ENCODE measurements at places on chromosomes 16 and 17.

GRCh38 chr17:80679816-80680215, 135.2 kb downstream of the RPTOR start:
- DNase-seq: no peak

GRCh38 chr16:88541831-88542616, 28.2 kb upstream of the ZC3H18 start:
- no peak for DNase-seq

DNA sequence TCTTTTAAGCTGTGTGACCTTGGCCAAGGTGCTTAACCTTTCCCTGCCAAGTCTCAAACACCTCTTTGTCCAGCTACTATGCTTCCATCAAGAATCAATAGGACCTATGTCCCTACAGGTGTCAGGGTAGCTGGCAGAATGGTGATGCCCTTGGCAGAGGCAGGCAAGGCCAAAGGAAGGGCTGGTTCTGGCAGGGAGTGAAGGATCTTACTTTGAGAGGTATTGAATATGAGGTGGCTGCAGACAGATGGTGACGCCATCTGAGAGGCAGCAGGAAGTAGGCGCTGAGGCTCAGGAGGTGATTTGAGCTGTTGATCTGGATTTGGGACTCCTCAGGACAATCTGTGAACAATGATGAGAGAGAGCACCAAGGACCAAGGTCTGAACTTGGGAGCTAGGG, 12.5 kb downstream of the ABCC3 start:
- no peak for DNase-seq

- no peak for DNase-seq
Observed at GRCh38 chr17:27499451-27500265, 43.4 kb downstream of the KSR1 start.

All from renal pelvis (tissue), 12 donors.